HFFc6 (cell line): ENCODE measurements at places on chromosomes 5 and 9.

- no peak overlapping the region for H3K27ac ChIP-seq
- H3K4me3 ChIP-seq, result no peak overlapping the region
- no peaks in the 10 kb centered on the region for H3K36me3 ChIP-seq
- H3K27me3 ChIP-seq, result peaks cover 2% of the 10 kb centered on the region; the same call in 1 of the 2 replicates
- DNase-seq, result peak; percentile 22
- peaks cover 27% of the 10 kb centered on the region for H3K4me1 ChIP-seq
Measured at GRCh38 chr9:125739436-125739835, 7.7 kb upstream of the PBX3 start.

GRCh38 chr9:130682421-130683121 is 11.0 kb upstream of the EXOSC2 start:
- H3K4me1 ChIP-seq, result peaks cover 8% of the 10 kb centered on the region
- no peaks in the 10 kb centered on the region for H3K36me3 ChIP-seq
- peak overlapping the region; percentile 84 for H3K4me3 ChIP-seq
- peak overlapping the region; percentile 48; the same call in 1 of the 2 replicates for H3K27ac ChIP-seq
- peaks cover 11% of the 10 kb centered on the region for H3K27me3 ChIP-seq

DNA sequence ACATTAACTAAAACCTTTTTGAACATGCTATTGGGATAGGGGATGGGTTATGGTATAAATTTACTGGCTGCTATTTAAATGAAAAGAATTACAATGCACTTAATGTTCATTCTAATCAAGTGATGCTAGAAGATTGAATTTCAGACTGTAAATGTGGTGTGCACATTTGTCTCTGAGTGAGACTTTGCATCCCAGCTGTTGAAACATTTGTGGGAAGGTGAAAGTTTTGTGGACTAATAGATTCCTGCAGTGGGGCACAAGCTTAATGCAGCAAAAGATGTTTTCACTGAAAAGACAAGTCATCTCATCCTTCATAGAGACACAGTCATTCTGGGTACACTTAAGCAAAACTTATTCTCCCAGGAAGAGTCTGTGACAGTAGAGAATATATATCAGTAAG is 323.6 kb downstream of the NFIB start:
- no peak overlapping the region for H3K4me3 ChIP-seq
- no peaks in the 10 kb centered on the region for H3K4me1 ChIP-seq
- H3K36me3 ChIP-seq, result no peaks in the 10 kb centered on the region
- no peaks in the 10 kb centered on the region; the same call in 1 of the 2 replicates for H3K27me3 ChIP-seq

DNA sequence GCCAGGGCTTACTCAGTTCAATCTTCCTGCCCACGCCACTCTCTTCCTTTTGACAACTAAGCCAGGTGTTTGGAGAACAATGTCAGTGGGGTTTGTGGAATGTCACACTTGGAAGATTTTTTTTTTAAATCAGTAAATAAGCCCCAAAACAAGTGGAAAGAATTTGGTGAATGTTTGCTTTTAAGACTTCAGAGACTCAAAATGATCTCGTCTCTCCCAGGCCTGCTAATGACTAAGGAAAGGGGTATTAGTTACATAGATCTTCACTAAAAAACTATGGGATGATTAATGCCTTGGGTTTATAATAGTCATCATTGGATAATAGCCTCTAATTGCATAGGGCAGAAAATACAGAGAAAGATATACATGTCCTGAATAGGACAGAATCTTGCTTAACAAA is 166.4 kb downstream of the DMRT2 start:
- peak overlapping the region; percentile 77 for H3K27ac ChIP-seq
- DNase-seq, result peak; percentile 56
- H3K27me3 ChIP-seq, result peaks cover 2% of the 10 kb centered on the region; the same call in 1 of the 2 replicates
- H3K4me1 ChIP-seq, result peaks cover 40% of the 10 kb centered on the region
- peak overlapping the region; percentile 26; the same call in 1 of the 2 replicates for H3K4me3 ChIP-seq

DNA sequence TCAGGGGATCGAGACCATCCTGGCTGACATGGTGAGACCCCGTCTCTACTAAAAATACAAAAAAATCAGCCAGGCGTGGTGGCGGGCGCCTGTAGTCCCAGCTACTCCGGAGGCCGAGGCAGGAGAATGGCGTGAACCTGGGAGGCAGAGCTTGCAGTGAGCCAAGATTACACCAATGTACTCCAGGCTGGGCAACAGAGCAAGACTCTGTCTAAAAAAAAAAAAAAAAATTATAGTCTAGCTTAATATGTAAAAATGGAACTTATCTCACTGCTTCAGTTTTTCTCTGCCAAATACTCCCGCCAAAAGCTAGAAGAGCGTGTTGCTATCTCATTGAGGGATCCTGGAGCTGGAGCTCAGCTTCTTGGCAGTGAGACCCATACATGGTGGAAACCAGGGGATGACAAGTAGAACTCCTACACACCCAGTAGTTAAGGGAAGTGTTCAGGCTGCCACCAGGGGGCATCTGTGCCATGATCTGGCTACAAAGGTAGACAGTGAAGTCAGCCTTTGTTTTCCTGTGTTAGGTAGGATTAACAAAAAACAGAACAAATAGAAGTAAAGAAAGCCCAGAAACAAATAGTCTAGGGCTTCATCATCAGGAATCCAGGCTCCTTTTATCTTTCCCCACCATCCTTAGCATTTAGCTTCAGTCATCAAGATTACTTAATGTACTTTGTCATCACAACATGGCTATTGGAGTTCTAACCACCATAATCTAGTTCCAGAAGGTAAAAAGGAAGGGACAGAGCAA is 33.6 kb upstream of the GLIPR2 start:
- H3K36me3 ChIP-seq, result peaks cover 31% of the 10 kb centered on the region
- DNase-seq, result peak; percentile 69
- peaks cover 66% of the 10 kb centered on the region for H3K4me1 ChIP-seq
- H3K27me3 ChIP-seq, result peaks cover 2% of the 10 kb centered on the region; the same call in 1 of the 2 replicates
- peak overlapping the region; percentile 99 for H3K27ac ChIP-seq
- peak overlapping the region; percentile 74 for H3K4me3 ChIP-seq

DNA sequence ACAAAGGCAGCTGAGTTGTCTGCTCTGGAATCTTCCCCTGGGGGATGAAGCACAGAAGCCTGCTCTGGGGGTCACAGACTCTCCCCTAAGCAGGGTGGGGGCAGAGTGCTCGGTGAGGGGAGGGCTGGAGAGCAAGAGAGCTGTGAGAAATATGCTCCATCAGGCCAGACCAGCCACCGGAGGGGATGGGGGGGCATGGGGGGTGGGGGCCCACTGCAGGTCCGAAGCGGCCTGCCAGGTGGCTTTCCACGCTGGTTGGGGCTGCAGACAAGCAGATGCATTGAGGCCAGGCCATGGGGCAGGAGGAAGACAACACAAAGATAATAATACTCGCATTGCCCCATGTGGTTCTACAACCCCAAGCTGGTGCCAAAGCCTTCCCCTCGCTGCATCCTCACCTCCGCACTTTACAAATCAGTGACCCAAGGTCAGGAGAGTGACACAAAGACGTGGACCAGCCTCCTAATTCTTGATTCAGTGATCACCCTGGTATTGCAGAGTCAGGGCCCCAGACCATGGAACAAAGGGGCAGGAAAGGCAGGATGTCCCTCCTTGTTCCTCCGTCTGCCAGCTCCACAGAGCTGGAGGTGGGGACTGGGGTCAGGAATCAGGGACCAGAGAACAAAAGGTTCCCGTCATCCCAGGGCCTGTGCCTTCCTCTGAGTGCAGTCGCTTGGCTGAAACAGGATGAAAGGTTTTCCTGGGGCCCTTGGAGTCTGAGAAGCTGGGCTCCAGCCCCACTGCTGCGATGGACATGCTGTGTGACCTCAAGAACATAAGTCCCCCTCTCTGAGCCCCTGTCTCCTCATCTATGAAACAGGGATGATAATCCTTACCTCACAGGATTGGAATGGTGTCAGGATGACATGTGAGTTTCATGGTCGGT is 37.2 kb upstream of the GABRP start:
- peaks cover 10% of the 10 kb centered on the region; the same call in 1 of the 2 replicates for H3K4me1 ChIP-seq
- DNase-seq, result no peak
- H3K36me3 ChIP-seq, result no peaks in the 10 kb centered on the region
- peaks cover 25% of the 10 kb centered on the region for H3K27me3 ChIP-seq
- no peak overlapping the region; the same call in 1 of the 2 replicates for H3K4me3 ChIP-seq

DNA sequence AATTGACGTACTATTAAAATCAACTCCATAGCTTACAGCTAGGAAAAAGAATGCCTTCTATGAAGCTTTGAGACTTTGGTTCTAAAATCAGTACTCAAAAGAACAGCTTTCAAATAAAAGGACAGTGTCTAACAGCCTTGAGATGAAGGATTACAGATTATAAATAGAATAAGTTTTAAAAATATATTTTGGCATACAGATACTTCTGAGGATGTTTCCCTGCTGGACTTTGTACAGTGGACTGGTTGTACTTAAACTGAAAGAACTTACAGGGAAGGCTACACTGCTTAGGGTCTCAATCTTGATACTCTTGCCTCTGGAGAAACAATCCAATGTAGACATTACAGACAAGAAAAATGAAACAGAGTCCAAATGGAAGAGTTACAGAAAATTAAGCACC is 452.7 kb downstream of the CETN3 start:
- no peaks in the 10 kb centered on the region for H3K4me1 ChIP-seq
- H3K36me3 ChIP-seq, result no peaks in the 10 kb centered on the region
- no peak overlapping the region for H3K4me3 ChIP-seq
- H3K27ac ChIP-seq, result no peak overlapping the region
- DNase-seq, result no peak
- no peaks in the 10 kb centered on the region for H3K27me3 ChIP-seq

DNA sequence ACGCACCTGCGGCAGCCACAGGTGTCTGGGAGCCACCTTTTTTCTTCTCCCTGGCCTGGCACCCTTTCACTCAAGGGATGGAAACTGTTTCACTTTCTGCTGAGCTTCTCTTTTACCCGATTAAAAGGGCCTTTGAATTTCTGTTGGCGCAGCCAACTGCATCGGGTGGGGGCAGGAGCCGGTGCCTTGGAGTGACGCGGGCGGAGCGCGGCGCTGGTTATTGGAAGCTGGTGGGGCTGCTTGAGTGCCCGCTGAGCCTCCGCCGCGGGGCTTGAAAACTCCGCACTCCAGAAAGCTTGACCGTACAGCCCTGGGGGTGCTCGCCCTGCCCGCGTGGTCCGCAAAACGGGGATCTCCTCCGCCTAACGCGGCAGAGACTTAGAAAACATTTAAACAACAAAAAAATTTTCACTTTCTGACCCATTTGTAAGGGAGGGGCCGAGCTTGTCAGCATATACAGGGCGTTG is 52.0 kb upstream of the TJP2 start:
- no peaks in the 10 kb centered on the region for H3K36me3 ChIP-seq
- peak overlapping the region; percentile 76 for H3K27ac ChIP-seq
- peak; percentile 52 for DNase-seq
- peaks cover 9% of the 10 kb centered on the region for H3K4me1 ChIP-seq

GRCh38 chr5:56673171-56673570 is 142.2 kb upstream of the MAP3K1 start:
- peaks cover 6% of the 10 kb centered on the region for H3K4me1 ChIP-seq
- no peaks in the 10 kb centered on the region for H3K36me3 ChIP-seq
- no peak overlapping the region for H3K27ac ChIP-seq
- no peak for DNase-seq
- peaks cover 17% of the 10 kb centered on the region for H3K27me3 ChIP-seq

- no peak overlapping the region for H3K4me3 ChIP-seq
- H3K27ac ChIP-seq, result no peak overlapping the region
- H3K36me3 ChIP-seq, result no peaks in the 10 kb centered on the region
Measured at GRCh38 chr5:130237721-130238120, 333.5 kb downstream of the CHSY3 start.

DNA sequence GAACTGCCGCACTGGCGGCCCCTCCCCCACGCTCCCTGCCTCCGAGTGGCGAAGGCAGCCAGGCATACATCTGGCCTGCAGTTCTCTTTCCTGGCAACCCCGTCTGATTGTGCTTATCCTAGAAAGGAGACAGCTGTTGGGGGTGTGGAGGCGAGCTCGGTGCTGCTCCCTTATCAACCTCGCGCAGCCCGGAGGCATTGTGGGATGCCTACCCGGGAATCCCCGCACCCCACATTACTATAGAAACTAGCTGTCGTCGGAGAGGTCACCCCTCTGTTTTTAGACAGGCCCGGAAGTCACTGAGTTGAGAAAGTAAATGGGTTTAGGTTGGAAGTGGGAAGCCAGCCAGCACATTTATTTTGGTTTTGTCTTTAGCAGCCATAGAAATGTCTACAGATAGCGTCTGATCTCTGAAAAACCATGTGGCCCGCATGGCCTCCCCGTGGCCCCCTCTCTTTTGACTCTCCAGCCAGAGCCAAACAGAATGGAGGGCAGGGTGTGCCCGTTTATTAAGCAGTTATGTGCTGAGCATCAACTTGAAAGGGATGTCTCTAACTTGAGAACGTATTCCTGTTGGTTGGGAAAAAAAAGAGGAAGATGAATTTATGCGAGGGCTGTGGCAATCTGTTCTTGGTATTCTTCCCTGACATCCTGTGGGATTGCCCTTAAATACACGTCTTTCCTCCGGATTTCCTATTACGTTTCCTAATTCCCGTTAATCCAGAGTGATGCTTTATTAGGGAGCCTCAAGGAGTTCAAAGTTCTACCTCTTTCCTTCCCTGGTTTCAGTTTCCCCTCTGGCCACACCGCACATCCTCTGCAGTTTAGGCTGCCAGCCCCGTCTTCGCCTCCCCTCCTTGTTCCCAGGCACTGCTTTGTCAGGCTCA is 3.9 kb downstream of the STC2 start:
- peaks cover 76% of the 10 kb centered on the region for H3K4me1 ChIP-seq
- peaks cover 8% of the 10 kb centered on the region for H3K27me3 ChIP-seq
- peak overlapping the region; percentile 96 for H3K4me3 ChIP-seq
- peak overlapping the region; percentile 89 for H3K27ac ChIP-seq

DNA sequence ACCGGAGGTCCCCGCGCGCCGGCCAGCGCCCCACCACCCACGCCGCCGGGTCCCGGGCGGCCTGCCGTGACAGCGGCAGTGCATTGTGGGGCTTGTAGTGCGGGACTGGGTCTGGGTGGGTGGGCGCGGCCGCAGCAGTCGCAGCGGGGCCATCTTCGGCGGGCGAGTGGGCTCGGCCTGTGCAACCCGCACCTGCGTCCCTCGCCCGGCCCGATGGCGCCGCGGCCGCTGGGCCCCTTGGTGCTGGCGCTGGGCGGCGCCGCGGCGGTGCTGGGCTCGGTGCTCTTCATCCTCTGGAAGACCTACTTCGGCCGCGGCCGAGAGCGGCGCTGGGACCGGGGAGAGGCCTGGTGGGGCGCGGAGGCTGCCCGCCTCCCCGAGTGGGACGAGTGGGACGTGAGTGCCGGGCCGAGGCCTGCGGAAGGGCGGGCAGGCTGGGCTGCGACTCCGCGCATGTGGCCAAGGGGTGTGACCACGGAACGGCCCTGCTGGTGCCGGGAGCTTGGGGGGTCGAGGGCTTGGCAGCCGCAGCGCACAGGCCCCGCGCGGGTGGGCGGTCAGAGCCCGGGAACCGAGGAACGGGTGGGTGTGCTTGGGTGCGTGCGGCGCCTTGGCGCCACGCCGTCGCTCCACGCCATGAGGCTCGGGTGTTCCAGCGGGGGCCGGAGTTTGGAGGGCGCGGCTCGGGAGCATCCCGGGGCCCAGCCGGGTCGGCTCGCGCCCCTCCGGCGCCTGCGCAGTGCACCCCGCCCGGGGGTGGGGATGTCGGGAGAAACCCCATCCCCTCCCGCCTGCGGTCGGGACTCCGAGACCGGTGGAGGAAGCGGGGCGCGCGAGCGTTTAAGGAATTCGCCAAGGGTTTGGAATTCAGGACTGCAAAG is at the start of gene ARL10:
ARL10 (plus strand) TSS at position 137 of the 881 bp plus-strand sequence; CDS start at position 214, 77 bp downstream.
- H3K36me3 ChIP-seq, result peaks cover 9% of the 10 kb centered on the region
- peak within 1 kb of the TSS; percentile 78 for H3K4me3 ChIP-seq
- peak within 1 kb of the TSS; percentile 59 for H3K27ac ChIP-seq
- H3K27me3 ChIP-seq, result peaks cover 6% of the 10 kb centered on the region
- no peak for DNase-seq
